Stimulated activated CD8-positive, alpha-beta memory T cell treated with anti-CD3 and anti-CD28 coated beads, Interleukin-4, amount 100 ng/mL, for 1 hour (primary cell): ENCODE measurements at places on chromosomes 5 and 9.

DNA sequence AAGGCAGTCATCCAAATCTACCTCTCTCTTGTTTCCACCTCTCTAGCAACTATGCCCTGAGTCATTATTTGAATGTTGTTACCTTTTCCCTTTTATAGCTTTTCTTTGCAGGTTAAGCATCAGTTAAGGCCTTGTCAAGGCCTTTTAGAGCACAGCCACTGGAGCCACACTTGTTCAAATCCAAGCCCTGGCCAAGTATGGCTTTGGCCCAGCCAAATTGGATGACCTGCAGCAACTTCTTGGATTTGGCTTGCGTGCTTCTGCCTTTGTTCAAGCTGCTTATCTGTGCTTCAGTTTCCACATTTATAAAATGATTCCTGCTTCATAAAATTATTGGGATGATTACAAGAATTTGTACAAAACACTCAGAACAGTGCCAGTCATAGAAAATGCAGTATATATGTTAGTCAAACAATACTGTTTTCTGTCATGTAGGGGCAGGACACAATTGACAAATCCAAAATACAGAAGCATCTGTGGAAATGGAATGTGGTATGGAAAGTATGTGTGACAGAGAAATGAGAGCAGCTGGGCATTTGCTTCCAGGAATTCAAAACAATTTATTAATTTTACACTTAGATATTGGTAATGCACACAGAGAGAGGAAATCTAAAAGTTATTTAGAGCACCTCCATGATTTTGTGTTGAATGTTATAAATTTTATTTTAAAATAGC, 17.9 kb upstream of the RLN1 start:
- DNase-seq = no peak

GRCh38 chr9:109270441-109270840, 50.4 kb downstream of the EPB41L4B start:
- no peak for DNase-seq

GRCh38 chr5:97046270-97046982, 96.0 kb downstream of the LIX1 start:
- no peak for DNase-seq

GRCh38 chr9:215631-216155, 1.0 kb downstream of the DOCK8 start:
- no peak for DNase-seq

GRCh38 chr9:114230068-114230467, 74.7 kb downstream of the COL27A1 start:
- DNase-seq = no peak

- no peak for DNase-seq
These were observed 29.4 kb downstream of the NR6A1 start for GRCh38 chr9:124741662-124742061.

DNA sequence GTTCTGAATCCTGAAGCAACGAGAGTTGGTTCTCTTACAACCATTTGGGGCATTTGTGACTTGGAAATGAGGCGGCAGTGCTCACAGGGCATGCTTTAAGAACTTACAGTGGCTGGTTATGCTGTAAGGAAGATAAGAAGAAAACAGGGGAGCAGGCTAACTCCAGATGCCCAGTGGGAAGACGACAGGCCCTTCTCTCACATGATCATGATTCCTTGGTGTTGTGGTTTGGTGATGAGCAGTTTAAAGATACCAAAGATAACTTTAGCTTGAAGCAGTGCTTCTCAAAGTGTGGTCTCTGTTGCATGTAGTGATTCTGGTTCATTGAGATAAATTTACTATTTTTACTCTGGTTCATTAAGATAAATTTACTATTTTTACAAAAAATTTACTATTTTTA, 2.6 kb upstream of the HABP4 start:
- no peak for DNase-seq

DNA sequence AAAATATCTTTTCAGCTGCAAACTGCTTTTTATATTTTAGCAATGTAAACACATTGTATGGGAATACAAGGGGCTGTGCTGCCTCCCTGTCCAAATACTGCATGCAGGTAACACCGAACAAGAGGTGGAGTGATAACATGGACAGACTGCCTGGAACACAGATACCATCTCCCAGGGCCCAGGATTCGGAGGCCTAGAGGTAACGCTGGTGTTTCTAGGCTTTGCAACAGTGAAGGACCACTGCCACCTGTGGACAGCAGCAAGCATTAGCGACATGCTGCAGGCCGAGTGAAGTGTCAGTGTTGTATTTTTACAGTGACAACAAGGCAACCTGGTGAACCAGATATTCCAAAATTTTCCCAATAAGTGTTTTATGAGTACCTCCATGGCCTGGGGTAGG, 379.1 kb downstream of the DMRT2 start:
- no peak for DNase-seq

DNA sequence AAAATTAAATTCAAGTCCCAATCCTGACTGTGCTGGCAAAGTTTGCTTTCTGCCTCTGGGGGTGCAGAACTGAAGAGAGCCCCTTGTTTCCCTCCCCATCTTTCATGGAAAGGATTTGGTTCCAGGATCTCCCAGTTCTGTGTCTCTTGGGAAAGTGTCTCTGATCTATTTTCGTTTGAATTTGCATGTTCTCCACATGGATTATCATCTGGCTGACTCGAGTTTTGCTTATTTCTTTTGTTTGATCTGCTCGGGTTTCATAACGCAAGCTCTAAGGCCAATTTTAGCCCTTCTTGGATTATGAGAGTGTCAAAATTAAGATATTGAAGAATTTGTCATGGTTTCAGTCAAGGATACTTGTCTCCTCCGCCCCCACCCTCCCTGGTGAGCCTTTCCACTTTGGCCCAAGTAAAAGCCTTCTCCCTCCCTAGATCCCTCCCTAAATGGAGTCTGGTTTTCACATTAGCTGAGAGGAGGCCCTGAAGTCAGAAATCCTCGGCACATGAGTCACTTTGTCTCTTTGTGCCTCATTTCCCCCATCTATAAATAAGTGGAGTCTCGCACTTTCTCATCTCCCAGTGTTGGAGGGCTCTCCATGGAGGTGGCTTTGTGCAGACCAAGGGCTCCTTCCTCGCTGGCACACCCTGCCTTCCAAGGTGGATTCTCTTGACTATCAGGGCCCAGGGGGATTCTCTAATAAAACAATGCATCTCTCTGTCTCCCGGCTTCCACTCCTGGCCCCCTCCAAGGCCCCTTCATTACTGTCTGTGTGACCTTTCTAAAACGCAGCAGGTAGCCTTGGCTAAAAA, 17.3 kb downstream of the ADRB2 start:
- no peak for DNase-seq

- DNase-seq = no peak
These were observed 91.3 kb upstream of the ADAMTS2 start for GRCh38 chr5:179436321-179437122.

- no peak for DNase-seq
These were observed at the start of gene PHYHD1 for GRCh38 chr9:128920381-128921058. TSS of gene PHYHD1 (plus strand) at chr9:128920982. CDS start at chr9:128922324, 1,342 bp downstream.

GRCh38 chr5:76606701-76607100, 16.5 kb downstream of the F2RL2 start:
- DNase-seq = no peak

DNA sequence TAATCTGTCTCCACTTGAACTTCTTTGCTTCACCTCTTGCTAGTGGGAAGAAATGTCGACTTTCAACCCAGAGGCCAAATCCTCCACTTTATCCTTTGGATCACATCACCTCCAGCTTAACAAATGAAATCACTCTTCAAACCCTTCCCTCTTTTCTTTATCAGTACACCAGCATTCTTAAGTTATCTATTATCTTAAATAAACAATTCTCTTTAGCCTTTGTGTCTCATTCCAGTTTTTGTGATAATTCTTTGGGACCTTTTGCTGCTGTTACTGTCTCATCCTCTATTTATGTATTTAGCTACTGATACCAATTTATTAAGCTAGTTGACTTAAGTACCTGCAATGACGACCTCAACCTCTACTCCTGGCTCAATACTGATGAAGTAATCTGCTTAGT, 28.1 kb upstream of the FBN2 start:
- DNase-seq = no peak

- DNase-seq = no peak
These were observed 103.1 kb downstream of the ZNF608 start for GRCh38 chr5:124643336-124643735.

DNA sequence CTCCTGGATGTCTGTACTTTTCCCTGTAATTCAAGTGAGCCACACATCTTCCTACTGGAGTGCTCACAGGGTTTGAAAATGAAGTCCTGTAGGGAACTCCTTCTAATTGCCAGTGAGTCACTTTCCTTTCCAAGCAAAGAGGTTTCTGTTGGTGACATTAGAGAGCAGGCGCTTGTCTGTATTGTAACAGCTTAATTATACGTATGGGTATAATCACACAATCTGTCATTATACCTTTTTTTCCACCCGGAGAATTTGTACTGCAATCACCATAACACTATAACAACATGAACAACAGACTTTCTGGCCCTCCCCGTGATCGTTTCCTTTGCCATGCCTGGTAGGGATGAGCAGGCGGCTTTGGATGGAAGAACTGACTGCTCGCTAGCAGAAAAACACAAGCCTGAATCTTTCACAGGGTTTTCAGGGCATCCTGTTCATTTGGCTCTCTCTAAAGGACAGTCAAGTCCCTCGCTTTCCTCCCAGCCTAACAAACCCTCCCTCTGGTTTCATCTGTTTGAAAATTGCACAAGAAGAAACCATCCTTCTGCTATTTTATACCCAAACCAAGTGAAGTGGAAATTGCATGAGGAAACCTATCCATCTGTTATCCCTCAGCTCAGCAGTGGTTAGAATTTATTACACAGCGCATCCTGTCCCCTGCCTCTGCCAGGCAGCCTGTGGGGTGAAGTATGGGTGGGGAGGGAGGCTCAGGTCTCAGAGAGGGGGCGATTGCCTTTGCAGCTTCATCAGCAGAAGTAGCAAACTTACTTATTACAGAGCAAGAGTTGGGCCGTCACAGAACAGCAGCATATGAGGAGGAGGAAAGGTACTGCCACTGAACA, 307.0 kb upstream of the TLE4 start:
- no peak for DNase-seq

DNA sequence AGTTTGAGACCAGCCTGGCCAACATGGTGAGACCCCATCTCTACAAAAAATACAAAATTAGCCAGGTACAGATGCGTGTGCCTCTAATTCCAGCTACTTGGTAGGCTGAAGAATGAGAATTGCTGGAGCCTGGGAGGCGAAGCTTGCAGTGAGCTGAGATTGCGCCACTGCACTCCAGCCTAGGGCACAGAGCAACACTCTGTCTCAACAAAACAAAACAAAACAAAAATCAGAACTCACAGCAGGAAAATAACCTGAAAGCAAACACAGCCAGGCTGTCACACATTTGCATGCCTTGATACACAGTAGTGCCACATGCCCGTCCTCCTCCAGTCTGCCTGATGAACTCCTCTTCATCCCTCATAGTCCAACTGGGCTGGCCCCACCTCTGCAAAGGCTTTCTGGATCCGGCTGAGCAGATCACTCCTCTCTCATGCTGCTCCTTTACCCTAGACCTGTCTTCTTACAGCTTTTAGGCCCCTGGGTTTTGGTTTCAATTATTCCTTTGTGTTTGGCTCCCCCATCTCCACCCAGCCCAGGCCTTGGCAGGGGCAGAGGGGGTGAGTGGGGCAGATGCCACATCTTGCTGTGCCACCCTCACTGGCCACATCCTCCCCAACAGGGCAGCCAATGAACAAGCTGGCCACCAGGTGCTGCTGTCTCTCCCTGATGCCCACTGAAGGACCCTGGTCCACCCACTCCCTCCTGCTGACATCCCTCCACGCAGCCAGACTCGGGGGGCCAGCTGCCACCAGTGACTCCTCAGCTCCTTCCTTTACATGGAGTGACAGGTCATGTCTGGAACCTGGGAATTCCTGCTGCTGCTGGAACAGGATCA, 62.0 kb upstream of the GGTA1 start:
- DNase-seq = no peak
